ENCODE measurements at places on chromosomes 5 and 9.

GRCh38 chr9:110047955-110048402 lies 160.0 kb downstream of the C9orf152 start:
- no peak for DNase-seq

- no peak for DNase-seq
These were observed 179.2 kb downstream of the DAB2IP start for GRCh38 chr9:121830441-121831140.

- DNase-seq = no peak
These were observed 190.4 kb upstream of the VCAN start for GRCh38 chr5:83281176-83281575.

DNA sequence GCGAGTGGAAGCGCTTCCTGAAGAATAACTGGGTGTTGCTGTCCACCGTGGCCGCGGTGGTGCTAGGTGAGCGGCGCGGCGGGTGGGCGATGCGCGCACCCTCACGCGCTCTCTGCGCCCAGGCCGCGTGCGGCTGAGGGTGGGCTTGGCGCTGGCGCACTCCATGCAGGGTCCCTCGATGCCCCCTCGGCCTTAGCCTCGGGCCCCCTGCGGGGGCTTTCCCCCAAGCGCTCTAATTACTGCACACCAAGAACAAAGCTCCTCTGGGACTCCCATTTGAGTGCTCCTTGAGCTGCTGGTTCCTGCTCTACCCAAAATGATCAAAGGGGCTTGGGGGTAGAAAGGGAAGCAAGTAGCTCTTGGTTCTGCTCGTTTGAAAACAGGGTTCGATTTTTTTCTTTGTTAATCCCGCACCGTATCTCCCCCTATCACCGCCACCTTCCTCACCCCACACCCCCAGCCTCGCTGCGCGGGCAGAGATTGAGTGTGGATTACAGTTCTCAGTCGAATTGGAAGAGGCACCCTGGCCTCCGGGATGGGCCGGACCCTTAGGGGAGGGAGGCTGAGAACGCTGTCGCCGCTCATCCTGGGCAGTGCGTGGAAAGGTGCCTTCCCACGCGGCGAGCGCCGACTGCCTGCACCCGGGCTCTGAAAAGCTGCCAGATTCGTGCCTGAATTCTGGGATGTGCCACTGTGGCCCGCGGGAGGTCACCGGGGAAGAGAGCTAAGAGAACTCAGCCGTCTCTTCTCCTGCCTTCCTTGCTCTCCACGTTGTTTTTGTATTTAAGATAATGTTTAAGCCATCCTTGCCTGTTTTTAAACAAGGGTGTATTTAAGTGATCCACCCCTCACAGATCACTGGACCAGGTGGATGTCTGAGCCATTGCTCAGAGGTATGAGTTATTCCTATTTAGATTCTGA lies 697 bp downstream of the SLC1A1 start:
- no peak for DNase-seq

GRCh38 chr5:160361624-160362228 lies 8.7 kb downstream of the C1QTNF2 start:
- no peak for DNase-seq

DNA sequence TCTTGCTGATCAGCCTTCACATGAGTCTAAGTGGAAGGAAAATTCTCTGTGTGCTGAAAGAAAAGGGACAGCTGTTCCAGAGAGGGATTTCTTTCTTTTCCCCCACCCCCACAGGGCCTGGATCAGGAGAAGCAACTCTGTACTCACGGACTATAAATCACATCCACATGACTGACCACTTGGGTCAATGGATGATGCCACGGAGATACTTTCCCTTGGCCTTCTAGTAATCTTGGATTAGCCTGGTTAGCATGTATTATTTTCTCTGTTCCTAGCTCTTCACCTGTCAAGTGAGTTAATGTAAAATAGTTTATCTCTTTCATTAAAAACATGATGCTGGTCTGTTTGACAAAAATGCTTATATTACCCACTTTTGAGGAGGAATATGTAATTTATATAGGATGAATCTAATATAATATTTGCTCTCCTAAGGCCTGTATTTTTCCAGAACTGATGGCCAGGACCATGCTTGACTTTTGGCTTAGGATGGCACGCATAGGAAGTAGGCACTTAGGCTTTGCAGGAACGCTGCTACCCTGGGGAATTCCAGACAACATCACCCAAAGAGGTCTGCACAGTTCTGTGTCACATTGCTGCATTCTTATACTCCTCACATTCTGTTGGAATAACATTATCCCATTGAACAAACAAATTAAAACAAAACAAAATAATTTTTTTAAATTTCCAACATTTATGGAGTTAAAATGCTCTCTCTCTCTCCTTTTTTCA lies 892.1 kb downstream of the TLE1 start:
- DNase-seq = no peak

GRCh38 chr5:41435276-41435675 lies 75.1 kb downstream of the PLCXD3 start:
- DNase-seq = no peak

- DNase-seq = no peak
These were observed 181.3 kb downstream of the GRIA1 start for GRCh38 chr5:153671653-153672346.

GRCh38 chr9:37451628-37452027 lies 13.6 kb downstream of the ZBTB5 start:
- DNase-seq = no peak

- no peak for DNase-seq
These were observed 244.2 kb downstream of the PIK3R1 start for GRCh38 chr5:68459810-68460139.

GRCh38 chr5:10308844-10309243 lies 1.1 kb upstream of the CMBL start:
- no peak for DNase-seq

- DNase-seq = no peak
These were observed 32.8 kb downstream of the GDNF start for GRCh38 chr5:37807015-37807414.

- no peak for DNase-seq
These were observed 1.9 kb upstream of the RIC1 start for GRCh38 chr9:5626727-5627634.

DNA sequence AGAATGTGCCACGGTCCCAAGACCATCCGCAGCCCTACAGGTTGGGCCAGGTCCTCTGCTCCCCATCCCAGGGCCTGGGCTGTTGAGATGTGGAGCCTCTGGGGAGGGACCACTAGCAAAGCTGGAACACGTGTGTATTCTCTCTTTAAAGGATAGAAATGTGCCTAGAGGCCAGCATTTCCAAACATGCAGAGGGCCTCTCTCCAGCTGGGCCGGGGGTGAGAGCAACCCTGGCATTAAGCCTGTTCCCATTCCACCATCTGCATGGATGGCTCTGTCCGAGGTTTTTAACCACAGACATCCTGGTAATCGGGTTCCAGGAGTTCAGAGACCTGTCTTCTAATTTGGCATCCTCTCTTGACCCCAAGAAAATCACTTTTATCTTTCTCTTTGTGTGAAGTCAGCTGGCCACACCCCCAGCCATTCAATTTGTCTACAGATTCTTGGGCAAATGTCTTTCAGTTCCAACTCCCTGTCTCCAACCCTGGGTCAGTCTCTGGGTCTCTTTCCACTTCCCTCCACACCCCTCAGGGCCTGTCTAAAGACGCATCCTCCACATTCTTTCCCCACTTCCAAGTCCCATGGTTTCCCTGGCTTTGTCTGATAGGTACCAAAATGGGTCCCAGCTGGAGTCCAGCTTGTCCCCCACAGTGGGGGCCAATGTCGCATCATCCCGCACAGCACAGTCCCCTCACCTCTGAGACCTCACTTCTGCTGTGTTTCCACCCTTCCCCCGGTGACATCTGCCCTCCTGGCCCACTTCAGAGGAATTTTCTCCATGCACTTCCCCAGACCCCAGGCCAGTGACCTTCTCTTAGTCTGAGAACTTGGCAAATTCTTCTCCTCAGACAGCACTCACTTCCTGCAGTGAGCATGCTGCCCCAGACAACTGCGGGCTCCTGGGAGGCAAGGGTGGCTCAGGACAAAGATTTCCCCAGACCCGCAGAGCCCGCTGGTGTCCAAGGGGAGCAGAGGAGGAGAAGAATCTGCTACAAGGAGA lies 56.8 kb downstream of the PTPDC1 start:
- DNase-seq = no peak

- no peak for DNase-seq
These were observed 429.4 kb downstream of the PIK3R1 start for GRCh38 chr5:68644971-68645370.

DNA sequence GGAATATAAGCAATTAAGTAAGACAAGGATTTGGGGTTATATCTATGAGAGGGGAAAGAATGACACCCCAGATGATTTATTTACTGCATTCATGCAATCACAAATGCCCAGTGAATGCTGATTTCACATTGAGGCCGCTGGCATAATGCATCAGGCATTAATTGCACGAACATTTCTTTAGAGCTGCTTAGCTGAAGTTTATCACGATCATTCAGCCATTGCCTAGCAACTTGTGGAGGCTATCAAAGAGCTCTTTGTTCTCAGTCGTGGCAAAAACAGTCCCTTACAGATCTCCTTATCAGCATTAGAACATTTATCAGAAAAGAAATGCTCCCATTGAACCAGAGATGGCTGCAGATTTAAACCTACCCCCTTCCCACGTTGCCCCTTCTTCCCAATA lies 88.7 kb upstream of the PRRC1 start:
- DNase-seq = no peak

- no peak for DNase-seq
These were observed 110.4 kb upstream of the EPB41L4A start for GRCh38 chr5:112529525-112529924.

DNA sequence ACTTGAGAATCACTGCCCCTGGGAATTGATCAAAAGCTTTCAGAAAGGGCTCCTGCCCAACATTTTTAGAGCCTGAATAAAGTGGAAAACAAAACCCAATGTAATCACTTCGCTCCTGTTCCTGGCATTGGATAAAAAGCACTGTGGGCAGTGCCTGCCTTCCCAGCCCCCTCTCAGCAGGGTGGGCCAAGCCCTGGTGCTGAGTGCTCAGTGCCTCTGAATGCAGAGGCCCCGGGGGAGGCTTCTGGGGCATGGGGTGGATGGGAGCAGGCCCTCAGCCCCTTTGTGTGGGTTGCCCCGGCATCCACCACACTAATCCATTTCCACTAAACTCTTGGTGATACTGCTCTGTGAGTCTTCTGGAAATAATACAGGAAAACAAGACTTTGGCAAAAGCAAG lies 55.6 kb downstream of the CFAP90 start:
- no peak for DNase-seq

DNA sequence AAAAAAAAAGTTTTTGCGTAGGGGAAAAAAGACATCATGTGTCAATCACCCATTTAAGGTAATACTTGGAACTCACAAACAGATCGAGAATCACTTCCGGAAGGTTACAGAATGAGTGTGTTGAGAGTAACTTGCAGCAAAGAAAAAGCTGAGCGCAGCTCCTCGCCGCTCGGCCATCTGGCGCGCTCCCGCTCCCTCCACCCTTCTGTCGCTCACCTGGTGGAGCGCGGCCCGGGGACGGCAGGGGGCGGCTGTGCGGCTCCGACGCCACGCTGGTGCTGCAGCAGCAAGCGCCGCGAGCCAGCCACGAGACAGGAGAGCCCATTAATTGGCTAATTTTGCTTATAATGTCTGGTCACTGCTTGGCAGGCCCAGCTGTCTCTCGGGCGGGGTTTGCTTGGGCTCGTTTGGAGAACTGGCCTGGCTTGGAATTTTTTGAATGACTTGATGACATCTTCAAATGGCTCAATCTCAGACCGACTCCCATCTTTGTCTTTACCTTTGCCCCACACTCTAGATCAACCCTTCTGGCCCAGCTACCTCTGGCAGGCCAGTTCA lies 601.8 kb downstream of the CCDC171 start:
- no peak for DNase-seq

GRCh38 chr9:131762356-131762932 lies 22.6 kb upstream of the RAPGEF1 start:
- DNase-seq = peak; percentile 51

DNA sequence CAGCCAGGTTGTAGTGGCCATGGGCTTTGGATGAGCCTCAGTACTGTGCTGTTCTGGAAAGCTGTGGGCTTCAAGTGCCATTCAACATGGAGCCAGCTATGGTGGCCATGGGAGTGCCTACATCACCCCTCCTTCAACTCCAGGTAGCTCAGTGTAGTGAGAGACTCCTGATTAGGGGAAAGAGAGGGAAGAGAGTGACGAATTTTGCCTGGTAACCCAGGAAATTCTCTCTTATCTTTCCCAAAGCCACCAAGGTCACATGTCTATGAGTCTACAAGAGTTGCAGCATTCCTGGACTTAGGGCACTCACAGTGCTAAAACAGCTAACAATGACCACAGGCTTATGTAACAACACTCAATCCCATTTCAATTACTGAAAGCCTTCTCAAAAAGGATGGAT lies 81.7 kb upstream of the SPTLC1 start:
- DNase-seq = no peak

DNA sequence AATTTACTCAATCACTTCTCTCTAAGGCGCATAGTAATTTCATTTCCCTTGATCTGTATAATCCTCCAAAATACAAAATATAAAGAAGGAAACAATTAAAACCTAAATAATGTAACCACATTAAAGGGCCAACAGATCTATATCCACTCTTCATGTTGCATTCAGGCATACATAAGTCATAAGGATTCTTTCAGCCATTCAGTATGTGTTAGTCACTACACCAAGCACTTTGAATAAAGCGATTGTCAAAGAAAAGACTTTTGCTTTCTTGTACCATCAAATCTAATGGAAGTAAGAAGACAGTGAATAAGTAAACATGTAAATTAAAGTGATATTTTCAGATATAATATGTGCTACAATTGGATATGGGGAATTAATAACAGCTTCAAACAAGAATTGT lies 569.2 kb upstream of the PTPRD start:
- no peak for DNase-seq

GRCh38 chr9:16064771-16065170 lies 511.9 kb downstream of the CCDC171 start:
- DNase-seq = no peak

GRCh38 chr5:160183075-160183474 lies 46.2 kb upstream of the FABP6 start:
- no peak for DNase-seq

- no peak for DNase-seq
These were observed 135.4 kb downstream of the ATG10 start for GRCh38 chr5:82107267-82107666.

DNA sequence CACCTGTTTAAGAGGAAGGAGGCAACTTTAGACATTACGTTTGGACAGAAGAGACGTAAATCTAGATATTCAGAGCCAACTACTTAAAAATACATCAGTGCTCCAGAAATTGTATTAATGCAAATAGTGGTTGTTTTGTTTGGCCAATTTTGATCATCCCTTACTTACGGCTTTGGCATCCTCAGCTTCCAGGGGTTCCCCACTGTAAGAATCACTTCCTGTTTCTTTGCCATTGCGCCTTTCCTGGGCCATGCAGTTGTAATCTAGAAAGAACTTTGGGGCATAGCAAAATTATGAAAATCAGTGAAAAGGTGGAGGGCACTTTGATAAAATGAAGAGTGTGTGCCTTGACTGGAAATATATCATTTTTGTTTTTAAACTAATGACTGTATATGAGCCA lies 537.2 kb upstream of the TLE4 start:
- DNase-seq = no peak

- no peak for DNase-seq
These were observed 58.5 kb downstream of the PPIC start for GRCh38 chr5:122978068-122978467.

GRCh38 chr5:77958642-77959330 lies 182.6 kb upstream of the TBCA start:
- DNase-seq = no peak
